Stimulated activated naive CD8-positive, alpha-beta T cell treated with anti-CD3 and anti-CD28 coated beads, Interleukin-15, Interleukin-2, amounts not matched to agents 100 U/mL and 50 U/mL, for 24 hours (primary cell): ENCODE measurements at places on chromosomes 2 and 18.

GRCh38 chr18:24985586-24985985, 366.4 kb downstream of the ZNF521 start:
- DNase-seq, result no peak

DNA sequence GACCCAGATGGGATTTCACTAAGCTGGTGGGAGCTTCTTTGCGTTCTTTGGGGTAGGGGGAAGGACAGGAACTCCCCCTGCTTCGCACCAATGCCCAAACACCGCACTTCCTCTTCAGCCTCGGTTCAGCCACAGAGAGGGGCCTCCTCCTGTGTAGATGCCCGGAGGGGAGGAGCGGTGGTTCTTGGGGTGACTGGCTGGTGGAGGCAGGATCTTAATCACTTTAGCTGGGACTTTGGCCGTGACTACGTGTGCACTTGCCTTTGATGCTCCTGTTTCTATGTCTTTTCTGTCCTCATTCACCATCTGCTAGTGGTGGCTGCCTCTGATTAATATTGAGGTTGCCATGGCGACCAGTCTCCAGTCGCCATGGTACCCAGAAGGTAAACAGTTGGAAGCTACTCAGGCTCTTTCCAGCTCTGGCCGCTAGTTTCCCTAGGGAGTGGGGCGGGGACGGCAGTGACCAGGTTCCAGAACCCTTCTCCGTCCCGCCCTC, 1.9 kb downstream of the CNGA3 start:
- no peak for DNase-seq

DNA sequence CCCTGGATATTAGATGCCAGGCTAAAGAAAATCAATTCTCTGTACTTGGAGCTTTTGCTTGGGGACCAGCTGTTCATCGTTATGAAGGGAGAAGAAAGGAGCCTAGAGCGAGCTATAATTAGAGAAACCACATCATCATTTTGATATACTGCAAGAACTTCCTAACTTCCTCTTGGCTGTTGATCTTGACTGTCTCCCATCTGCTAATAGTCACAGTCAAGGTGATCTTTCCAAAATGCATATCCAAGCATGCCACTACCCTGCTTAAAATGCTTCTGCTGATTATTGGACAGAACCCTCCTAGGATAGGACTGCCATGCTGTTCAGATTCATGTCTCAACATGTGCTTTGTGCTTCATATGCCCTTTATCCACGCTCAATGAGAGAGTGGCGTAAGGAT, 54.8 kb downstream of the RAPGEF4 start:
- DNase-seq, result no peak

- peak; percentile 16 for DNase-seq
Measured at GRCh38 chr18:49560624-49561288, 1.1 kb upstream of the LIPG start.

DNA sequence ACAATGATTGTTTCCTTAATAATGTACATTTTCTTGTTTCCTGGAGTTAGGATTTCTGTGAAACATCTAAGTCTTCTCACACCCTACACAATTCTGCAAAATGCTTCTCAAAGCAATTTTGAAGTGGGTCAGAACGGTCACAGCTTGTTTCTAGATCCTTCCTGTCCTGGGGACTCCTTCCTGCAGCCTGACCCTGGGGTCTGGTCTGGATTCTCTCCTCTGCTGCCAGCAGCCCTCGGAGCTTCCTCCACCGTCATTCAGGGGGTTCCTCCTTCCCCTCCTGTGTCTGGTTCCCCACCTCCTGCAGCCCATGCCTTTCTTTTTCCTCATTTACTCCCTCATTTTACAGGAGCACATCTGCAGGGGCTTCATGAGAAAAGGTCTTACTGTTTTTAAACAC, 322.1 kb downstream of the AGPS start:
- no peak for DNase-seq

DNA sequence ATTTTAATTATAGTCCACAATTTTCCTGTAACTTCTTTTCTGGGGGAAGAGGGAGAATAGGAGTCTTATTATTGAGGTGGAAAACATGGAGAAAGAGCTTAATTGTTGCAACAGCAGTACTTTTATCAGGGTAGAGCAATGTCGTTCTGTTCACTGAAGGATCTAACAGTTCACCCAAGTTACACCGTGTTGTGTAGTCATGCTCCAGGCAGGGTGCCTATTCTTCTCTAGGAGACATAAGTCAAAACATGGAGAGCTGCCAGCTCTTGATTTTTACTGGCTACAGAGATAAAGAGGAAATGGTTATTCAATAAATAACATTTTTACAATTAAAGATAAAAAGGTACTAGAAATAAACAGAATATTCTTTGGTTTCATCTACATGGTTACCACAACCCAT, 594.3 kb upstream of the NETO1 start:
- DNase-seq, result no peak

- no peak for DNase-seq
Measured at GRCh38 chr2:143431316-143431715, 302.1 kb downstream of the ARHGAP15 start.

DNA sequence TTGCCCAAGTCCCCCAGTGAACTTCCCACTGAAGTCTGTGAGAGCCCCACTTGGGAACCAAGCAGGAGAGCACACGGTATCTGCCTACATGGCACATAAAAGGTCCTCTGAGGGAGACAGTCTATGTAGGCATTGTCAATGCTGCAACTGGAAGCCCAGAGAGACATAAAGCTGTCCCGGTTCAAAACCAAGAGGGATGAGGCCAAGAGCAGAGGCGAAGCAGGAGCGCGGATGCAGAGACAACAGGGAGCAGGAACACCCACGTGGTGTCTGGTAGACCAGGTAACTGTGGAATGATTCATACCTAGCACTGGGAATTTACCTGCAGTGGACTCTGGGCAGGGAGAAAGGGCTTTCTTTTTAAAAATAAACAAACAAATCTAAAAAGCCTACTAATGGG, 233.1 kb upstream of the SOX11 start:
- DNase-seq, result no peak

GRCh38 chr2:18940184-18940583, 350.8 kb upstream of the NT5C1B start:
- DNase-seq, result no peak

DNA sequence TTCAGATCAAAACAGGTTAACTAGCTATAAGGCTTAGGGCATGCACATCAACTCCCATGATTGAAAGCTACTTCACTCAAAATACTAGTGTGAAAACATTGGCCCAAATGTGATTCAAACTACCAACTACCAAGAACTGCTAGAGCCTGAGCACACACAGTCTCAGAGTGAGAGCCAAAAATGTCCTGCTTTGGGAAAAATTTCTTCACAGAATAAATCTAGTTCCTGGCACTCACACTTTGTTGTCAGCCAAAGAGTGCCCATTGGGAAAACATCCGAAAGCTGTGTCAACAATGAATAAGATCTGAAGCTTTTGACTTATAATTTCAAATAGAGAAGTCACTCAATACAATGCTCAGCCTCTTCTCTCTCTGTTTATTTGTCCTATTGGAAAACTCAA, 182.7 kb downstream of the LRATD1 start:
- DNase-seq, result no peak

GRCh38 chr2:65465857-65466256, 33.5 kb upstream of the SPRED2 start:
- no peak for DNase-seq

- DNase-seq, result no peak
Measured at GRCh38 chr2:188978291-188979081, 4.3 kb downstream of the COL3A1 start.

- DNase-seq, result no peak
Measured at GRCh38 chr2:148300544-148300943, 279.7 kb downstream of the MBD5 start.

DNA sequence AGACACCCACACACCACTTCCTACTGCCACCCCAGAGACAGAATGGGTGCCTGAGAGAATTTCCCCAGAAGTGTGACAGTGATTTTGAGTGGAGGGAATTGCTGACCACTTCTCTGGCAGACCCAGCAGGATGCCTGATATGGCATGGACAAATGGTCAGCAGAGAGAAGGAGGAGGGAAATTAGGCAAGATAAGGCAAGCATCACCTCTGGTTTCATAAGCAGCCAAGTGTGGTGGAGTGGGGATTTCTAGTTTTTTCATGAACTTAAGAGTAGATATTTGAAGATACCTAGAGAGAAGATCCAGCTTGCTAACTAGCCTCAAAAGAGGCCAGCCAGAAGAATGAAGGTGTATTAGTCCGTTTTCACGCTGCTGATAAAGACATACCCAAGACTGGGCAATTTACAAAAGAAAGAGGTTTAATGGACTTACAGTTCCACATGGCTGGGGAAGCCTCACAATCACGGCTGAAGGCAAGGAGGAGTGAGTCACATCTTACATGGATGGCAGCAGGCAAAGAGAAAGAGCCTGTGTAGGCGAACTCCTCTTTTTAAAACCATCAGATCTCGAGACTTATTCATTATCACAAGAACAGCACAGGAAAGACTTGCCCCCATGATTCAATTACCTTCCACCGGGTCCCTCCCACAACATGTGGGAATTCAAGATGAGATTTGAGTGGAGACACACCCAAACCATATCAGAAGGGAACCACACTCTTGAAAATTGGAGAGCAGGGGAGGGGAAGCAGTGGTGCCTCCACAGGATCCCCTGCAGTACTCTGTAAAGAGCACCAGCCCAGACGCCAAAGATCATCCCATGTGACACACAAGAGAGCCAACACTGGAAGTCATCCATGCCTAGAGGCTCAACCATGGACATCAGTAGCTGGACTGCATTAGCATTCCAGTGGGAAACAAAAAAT, 64.2 kb downstream of the RBM43 start:
- DNase-seq, result no peak

DNA sequence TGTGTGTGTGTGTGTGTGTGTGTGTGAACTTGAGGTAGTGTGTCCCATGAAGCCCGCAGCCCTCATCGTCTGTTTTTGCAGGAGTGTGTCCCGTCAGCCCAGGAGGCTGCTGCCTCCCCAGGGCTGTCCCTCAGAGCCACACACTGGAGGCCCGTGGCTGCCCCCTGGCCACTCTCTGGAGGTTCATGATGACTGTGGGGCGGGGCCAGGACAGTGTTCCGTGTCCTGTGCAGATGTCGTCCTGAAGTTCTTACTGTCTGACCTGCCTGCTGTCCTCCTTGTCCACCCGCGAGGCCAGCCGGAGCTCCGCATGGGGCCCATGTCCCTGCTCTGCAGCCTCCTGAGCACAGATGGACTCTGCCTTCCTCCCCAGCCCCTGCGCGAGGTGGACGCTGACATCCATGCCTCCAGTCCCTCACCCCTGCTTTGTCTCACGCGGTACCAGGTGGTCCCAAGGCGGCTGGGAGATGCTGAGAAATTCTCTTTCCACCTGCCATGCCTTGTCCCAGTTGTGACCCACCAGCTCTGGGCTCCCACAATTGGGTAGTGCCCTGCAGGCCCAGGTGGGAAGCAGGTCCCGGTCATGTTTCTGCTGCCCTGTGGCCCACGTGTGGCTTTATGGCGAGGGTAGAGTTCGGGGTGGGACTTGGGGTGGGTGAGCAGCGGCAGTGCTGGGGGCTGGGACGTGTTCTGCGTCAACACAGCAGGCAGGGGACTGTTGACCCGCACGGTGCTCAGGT, 92.8 kb downstream of the NFATC1 start:
- no peak for DNase-seq

- DNase-seq, result no peak
Measured at GRCh38 chr2:237101118-237101979, 15.7 kb downstream of the COPS8 start.

DNA sequence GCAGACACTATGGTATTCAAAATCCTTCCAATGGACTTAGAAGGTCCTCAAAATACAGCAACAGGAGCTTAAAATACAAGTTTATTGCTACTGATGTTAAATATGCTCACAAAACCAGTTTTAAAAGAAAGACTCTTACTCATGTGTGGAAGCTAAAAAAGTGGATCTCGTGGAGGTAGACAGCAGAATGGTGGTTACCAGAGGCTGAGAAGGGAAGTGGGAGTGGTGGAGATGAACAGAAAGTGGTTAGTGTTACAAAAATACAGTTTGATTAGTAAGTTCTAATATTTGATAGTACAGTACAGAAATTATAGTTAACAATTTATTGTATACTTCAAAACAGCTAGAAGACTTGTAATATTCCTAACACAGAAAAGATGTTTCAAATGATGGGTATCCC, 12.1 kb downstream of the ADAM17 start:
- no peak for DNase-seq

- DNase-seq, result no peak
Measured at GRCh38 chr2:96828436-96828835, 12.4 kb downstream of the CNNM3 start.

GRCh38 chr2:138621139-138621538, 119.6 kb downstream of the SPOPL start:
- DNase-seq, result no peak

- no peak for DNase-seq
Measured at GRCh38 chr2:230564805-230565779, 147.6 kb upstream of the CAB39 start.

DNA sequence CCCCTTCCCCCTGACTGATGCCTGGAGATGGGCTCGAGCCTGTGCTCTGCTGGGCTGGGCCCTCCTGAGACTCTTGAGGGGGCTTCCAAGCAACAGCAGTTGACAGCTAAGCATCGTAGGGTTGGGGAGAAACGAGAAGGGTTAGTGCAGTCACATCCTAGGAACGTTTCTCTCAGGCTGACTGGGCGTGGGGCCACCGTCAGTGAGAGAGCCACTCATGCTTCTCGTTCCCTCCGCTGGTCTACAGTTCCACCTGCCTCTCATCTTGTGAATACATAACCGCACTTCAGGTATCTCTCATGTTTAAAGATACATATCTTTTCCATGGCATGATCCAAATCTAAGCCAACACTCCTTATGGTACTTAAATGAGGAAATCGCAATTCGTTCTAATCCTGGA, 66.4 kb downstream of the TRAPPC12 start:
- no peak for DNase-seq

- no peak for DNase-seq
Measured at GRCh38 chr2:168583710-168584521, 127.8 kb downstream of the CERS6 start.

DNA sequence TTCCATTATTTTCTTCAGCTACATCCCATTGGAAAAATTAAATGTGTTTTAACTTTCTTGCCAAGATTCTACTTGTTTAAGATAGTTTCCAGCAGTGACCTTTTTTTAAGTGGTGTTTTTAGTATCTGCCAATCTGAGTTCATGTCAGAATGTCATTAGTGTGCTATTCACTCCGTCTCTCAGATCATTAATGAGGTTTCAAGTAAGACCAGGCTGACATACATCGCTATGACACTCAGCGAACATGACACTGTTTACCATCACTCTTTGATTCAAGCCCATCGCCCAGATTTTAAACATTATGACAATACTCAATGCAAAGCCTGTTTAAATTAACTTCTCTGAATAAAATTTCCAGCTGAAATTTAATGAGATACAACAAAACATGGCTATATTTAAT, 272.0 kb upstream of the KYNU start:
- DNase-seq, result no peak

DNA sequence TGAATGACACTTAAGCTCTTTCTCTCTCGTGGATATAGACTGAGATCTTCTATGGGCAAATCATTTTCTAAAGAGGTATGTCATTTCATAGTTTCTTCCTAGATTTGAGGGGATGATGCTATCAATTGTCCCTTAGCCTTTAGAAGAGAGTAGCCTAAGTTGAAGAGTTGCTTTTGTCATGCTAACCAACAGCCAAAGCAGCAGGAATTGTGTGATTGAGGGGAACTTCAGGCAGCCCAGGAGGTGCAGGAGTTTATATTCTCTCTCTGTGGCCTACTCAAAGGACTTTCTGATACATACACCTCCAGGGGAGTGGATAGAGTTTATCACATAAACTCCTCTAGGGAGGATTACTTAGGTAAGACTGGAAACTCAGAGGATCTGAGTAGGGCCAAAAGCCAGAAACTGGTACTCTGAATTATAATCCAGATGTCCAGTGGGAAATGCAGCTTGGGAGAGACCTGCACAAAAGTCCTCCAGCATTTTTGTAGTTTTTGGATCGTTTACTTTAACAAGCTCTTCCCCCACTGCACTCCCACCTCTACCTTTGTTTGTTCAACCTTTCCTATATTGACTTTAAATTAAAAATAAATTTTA, 150.7 kb upstream of the CCDC68 start:
- DNase-seq, result no peak
